ENCODE measurements at places on chromosomes 2 and 18.

DNA sequence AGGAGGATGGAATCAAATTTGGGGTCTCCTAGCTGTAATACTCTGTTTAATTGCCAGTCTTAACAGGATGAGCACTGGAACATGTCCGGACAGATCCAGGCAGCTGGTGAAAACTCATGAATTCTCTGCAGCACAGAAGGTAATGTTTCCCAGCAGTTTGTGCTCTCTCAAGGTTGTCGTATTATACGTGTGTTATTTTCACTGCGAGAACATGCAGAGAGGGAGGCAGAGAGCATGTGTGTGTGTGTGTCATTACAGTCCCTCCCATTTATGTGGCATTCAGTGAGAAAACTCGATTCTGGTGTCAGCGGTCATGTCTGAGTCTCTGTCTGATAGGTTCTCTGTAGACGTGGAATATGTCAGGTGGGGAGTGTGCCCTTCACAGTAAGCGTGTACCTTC is 150.2 kb upstream of the POU3F3 start:
- no peak for DNase-seq

DNA sequence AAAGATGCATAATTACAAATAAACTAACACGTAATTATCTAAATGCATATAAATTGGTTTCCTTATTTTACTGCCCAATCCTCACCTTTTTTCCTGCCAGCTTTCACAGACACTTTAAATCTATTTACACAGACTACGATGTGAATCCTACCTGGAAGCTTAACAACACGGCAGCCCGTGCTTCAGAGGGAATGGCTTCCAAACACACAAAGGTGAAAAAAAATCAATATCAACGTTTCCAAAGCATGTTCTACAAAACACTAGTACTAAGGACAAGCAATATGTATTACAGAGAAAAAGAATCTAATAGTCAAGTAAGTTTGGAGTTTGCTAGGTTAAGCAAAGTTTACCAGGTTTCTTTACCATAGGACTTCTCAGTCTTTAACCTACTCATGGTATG is 4.4 kb downstream of the MAP4K3 start:
- no peak for DNase-seq

- no peak for DNase-seq
Observed at GRCh38 chr2:12718015-12718671, 1.4 kb downstream of the TRIB2 start.

DNA sequence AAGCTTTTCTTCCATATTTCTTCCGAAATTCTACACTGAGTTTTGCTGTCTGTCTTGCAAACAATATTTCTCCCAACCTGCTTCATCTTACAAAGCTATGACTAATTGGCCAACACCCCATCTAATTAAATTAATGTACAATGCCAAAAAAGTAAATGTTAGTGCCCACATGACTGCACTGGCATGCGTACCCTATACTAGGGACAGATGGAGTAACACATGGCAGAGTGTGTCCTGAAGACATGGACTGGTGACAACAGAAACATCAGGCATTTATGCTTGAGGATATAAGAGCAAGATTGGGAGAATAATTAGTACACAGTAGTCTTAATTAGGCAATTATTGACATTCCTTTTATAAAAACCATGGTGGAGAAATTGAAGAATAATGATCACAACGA is 66.8 kb downstream of the MREG start:
- no peak for DNase-seq

DNA sequence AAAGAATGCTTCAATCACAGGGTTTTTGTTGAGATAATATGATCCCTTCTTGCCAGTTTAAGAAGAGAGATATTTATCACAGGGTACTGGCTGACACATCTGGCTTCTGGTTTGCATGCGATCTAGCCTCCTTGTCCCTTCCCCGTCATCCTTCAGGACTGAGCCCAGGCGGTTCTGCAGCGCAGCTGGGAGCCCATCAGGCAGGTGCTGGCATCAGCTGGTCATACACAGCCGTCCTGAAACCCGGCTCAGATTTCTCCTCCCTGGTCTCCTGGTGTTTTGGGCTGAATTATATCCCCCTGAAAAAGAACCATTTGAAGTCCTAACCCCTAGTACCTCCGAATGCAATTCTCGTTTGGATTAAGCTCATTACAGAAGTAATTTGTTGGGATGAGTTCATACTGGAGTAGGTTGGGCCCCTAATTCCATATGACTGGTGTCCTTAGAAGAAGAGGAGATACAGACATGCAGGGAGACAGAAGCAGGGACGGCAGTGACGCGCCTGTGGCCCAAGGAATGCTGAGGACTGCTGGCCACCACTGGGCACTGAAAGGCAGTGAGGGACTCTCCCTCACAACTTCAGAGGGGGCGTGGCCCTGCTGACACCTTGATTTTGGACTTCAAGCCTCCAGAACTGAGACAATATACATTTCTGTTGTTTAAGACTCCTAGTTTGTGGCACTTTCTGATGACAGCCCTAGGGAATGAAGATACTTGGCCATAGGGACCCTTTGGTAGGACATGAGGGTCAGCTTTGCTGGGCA is 83.9 kb upstream of the ODC1 start:
- no peak for DNase-seq

- DNase-seq, result no peak
Observed at GRCh38 chr2:239289545-239289944, 111.3 kb downstream of the HDAC4 start.

DNA sequence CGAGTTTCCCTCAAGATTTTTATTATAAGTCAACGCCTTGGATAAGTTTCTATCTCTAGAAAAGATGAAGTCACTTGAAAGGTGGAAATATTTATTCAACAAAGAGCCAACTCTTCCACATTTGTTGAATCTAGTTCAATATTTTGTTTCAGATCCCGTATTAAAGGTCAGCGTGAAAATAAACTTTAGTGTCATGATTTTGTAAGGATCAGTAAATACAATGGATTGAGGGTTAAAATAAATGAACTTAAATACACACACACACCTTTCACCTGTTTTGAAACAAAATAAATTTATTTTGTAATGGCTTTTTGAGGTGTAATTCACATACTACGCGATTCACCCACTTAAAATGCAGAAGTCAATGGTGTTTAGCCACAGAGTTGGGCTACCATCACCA is 16.0 kb upstream of the NPPC start:
- no peak for DNase-seq

GRCh38 chr2:88058191-88058590 is 2.6 kb upstream of the KRCC1 start:
- DNase-seq, result no peak

DNA sequence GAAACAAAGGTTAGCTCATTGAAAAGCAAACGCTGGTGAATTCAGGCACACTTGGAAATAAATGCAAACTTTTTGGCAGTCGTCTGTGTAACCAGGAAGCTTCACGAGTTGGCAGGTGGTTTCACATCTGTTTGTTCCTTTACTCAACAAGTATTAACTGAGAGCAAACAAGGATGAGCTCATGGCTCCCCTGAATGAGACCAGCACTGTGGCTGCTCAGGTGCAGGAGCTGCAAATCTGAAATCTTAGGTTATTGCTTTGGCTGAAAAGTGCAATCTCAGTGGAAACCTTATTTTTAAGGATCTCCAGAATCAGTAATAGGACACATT is 46.3 kb downstream of the SH3RF3 start:
- no peak for DNase-seq

- no peak for DNase-seq
Observed at GRCh38 chr2:227164763-227165291, 403 bp downstream of the COL4A3 start.

GRCh38 chr2:224951723-224952481 is 90.4 kb downstream of the DOCK10 start:
- no peak for DNase-seq

DNA sequence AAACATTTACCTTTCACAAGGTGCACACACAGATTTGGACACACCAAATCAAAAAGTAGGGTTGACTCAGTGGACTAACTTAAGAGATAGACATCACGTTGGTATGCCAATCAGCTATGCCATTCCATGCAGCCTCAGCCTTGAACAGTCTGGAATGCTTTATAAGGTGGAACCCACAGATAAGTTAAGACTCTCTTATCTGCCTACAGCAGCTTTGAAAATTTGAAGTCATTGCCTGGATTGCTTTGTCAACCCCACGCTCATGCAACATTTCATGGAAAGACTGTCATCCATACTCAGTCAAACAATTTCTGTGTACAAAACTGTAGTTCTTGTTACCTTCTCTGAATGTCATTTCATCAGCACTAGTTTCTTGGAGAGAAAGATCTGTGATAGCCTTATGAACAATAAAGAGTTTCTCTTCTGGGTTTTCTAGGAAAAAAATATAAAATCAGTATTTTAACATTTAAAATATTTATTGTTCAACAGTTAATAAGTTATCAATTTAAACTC is 1.2 kb downstream of the ERMN start:
- DNase-seq, result no peak

Measured in stimulated activated CD4-positive, alpha-beta T cell treated with anti-CD3 and anti-CD28 coated beads, Interleukin-12 subunit alpha, Interleukin-12 subunit beta, amount 100 ng/mL, for 24 hours (primary cell).